ENCODE measurements at places on chromosomes 4 and X. TPM values are rescaled to one million over a fixed set of nuclear protein-coding genes. Genes with fewer than 3 reads are reported as not detected.

GRCh38 chrX:37820646-37821045 is 26.7 kb downstream of the DYNLT3 start:
- no peak for DNase-seq

The RAB39B gene
- 0.25 TPM for total RNA-seq

- no peak for DNase-seq
These were observed 13.7 kb downstream of the LRPAP1 start for GRCh38 chr4:3518511-3518880.

DNA sequence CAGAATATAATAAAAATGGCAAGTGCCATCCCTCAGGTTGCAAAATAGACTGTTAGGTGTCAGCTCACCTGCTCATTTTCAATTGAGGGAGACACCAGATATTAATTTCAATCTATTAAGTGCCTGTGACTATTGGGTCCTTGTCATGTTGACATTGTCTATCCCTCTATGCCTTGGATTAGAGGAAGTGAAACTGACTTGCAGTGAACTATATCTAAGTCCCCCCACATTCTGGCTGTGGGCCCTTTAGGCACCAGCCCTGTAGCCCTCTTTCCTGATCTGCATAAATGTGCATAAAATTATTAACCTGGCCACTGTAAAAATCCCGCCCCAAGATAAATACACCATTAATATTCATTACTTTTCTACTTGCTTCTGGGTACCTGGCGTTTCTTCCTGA is 293.0 kb upstream of the CLNK start:
- no peak for DNase-seq

DNA sequence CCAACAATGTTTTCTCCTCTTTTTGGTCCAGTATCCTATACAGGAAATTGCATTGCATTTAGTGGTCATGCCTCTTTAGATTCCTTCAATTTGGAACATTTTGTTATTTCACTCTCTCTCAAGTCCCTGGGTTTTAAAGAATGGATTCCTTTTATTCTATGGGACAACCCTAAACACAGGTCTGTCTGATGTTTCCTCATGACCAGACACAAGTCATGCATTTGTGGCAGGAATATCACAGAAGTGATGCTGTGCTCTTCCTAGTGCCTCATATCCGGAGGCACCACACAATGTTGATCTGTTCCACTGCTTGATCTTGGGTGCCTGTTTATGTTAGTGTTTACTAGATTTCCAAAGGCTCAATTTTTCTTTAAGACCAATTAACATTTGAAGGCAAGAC is 69.7 kb upstream of the H2AZ1 start:
- no peak for DNase-seq

DNA sequence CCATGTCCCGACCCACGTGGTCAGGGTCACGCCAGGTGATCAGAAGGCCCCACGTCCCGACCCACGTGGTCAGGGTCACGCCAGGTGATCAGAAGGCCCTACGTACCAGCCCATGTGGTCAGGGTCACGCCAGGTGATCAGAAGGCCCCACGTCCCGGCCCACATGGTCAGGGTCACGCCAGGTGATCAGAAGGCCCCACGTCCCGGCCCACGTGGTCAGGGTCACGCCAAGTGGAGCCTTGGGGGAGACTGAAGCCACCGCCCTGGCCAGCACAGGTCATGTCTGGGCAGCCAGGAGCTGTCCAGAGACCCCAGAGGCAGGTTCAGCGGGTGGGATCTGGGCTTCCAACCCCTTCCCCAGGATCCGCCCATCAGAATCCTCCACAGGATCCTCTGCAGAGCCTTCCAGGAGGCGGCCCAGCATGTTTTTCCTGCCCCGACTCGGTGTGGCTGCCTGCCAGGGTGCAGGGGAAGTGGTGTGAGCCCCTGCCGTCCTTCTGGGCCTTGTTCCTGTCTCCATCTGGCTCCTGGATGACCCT is 58.4 kb downstream of the FAM53A start:
- DNase-seq, result no peak

The SGMS2 gene
- 45.9 TPM for total RNA-seq

DNA sequence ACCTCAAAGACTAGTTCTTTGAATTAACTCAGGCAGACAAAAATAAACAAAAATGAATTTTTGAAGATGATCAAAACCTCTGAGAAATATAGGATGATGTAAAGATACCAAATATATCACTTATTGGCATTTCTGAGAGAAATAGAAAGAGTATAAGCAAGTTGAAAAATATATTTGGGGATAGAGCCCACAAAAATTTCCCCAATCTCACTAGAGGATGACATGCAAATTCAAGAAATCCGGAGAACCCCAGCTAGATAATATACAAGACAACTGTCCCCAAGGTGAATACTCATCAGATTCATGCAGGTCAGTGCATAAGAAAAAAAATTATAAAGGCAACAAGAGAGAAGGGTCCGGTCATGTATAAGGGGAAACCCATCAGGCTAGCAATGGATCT is 129.1 kb downstream of the CXXC4 start:
- no peak for DNase-seq

- no peak for DNase-seq
These were observed 479.5 kb downstream of the SPRY1 start for GRCh38 chr4:123876143-123876542.

The WDR1 gene
- total RNA-seq, result 838 TPM

DNA sequence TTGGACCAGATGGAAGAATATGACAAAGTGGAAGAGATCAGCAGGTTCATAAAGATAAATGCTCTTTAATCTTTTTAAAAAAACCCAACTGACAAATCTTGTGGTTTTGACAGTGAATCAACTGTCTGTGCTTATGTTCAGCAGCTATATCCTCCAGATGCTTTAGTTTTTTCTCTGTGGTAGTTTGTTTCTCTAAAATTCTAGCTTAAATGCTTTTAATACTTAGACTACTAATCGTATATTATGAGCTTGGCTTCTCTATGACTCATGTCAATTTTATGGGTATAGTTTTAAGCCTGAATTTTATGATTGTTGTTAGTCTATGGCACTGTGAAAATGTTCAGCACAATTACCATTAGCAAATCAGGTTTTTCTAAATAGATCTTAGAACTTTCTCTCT is 12.9 kb downstream of the HHIP start:
- DNase-seq, result peak; percentile 65

The FAM199X gene
- 16.1 TPM for total RNA-seq

The VCX3A gene
- not detected for total RNA-seq

DNA sequence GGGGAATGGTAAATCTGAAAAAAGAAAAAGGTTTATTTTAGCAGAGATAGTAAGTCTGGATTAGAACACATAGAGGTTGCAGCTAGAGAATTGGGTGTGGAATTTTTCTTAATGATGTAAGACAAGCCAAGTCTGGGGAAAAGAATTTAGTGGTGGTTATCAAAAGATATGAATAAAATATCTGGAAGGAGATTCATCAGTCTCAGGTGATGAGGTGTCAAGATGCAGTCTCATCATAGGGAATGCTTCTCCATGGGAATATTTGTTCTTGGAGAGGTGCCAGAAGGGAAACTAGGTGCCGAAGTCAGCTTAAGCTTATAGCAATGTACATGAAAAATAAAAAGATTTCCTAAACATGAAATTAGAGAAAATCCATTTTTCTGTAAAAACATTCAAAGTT is 504.1 kb upstream of the NR3C2 start:
- DNase-seq, result no peak

- DNase-seq, result no peak
These were observed 114.2 kb downstream of the SPCS3 start for GRCh38 chr4:176433983-176434382.

DNA sequence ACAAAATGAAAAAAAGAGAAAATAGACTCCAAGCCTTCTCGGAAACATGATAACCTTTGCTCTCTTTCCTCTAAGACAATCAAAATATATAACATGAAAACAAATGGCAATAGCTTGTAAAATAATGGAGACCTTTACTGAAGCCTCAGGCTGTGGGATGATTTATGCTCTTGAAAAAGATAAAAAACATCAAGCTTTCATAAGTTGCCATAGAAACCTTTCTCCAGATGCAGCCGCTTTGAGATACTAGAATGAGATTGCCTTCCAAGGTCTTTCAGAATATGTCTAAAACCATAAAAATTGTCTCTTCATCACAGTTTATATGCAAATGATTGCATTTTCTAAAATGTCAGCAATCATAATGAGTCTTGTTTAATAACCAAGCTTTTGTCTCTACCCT is 31.6 kb downstream of the MAOB start:
- no peak for DNase-seq

DNA sequence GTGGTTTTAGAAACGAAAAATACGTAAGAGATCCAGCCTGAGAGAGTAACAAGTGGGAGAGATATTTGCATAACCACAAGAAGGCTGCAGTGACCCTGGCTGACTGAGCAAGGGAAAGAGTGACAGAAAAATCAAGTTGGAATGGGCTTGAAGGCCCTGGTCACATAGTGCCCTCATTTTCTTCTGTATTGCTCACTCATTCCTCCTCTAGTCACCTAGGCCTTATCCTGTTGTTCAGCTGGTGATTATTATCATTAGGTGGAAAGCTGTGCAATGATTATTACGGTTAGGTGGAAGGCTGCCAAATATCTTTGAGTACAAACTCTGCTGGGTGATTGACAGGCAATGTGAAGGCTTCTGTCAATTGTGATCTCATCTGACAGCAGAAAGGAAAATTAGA is 2384.1 kb downstream of the PCDH7 start:
- no peak for DNase-seq
